ENCODE measurements at places on chromosomes 5 and 9.

DNA sequence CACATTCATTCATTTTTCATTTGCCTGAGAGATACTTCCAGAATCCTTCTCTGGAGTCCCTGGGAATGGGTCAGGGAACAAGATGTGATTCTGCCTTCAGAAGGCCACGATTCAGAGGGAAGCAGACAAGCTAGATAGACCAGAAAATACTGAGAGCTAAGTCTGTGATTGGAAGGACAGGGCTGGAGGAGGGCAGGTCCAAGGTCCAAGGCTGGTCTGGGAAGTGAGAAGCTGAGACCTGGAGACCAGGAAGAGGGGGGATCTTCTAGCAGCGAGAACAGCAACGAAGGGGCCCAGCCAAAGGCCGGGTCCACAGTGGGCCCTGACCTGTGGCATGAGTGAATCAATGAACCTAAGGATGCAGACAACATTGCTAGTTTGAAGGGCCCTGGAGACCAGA lies 4.1 kb upstream of the IER5L start:
- no peak for DNase-seq

GRCh38 chr9:131714161-131714646 lies 25.7 kb downstream of the RAPGEF1 start:
- DNase-seq: peak; percentile 65

DNA sequence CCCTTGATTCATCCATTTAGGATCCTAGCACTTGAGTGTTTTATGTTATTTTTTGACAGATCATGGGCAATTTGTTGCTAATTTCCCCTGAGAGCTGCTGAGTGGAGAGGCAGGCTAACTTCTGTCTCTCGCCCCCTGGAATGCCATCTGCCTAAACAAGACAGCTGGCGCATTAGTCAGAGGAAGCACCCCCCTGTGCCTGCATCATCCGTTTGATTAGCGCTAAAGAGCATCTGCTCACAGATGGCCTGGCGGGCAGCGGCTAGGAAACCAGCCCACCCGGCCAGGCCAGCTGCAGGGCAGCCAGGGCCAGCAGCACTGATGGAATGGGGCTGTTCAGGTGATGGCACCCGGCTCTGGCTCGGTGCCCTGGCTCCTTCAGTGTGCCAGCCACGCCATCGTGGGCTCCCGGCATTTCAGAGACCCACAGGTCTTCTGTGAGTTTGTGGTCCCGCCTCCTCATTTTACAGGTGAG lies 22.9 kb upstream of the ASS1 start:
- DNase-seq: no peak

GRCh38 chr5:173984218-173984617 lies 4.8 kb upstream of the C5orf47 start:
- peak; percentile 76 for DNase-seq

GRCh38 chr9:136673975-136674785 lies 11.5 kb downstream of the EGFL7 start:
- DNase-seq: no peak

DNA sequence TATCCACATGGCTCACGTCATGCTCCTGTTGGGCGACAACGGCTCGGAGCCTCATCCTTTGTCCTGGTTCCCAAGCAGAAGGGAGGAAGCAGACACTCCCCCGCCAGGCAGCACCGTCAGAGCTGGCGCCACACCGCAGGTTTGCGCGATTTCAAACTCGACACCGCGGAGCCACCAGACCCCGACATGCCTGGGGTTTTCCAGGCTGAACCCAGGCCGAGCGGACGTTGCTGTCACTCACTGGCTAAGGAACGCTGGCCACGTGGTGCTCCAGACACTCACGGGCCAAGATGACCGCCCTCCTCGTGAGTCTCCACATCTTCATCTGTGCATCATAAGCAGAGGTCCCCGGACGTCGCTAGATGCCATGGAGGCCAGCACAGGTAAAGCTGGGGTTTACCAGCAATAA lies 9.0 kb downstream of the TERT start:
- DNase-seq: no peak

Measured in PC-3 (cell line).